Endothelial cell of coronary artery (primary cell): ENCODE measurements at places on chromosomes 11 and 22. TPM values are rescaled to one million over a fixed set of nuclear protein-coding genes. Genes with fewer than 3 reads are reported as not detected.

The PAAF1 gene
- total RNA-seq: 9.4 and 13.2 TPM in 2 replicates

The OR51B2 gene
- not detected in 2 replicates for total RNA-seq

The KRTAP5-9 gene
- not detected in 2 replicates for total RNA-seq

The HEPN1 gene
- 0.09 TPM in 1 of 2 replicates, not detected in the other for total RNA-seq

The RTL10 gene
- total RNA-seq: 12.5 and 26.2 TPM in 2 replicates

The OR2AG1 gene
- total RNA-seq: not detected in 2 replicates

The PPFIBP2 gene
- total RNA-seq: 2.9 and 3.8 TPM in 2 replicates
